ENCODE measurements at places on chromosomes 5 and 9.

DNA sequence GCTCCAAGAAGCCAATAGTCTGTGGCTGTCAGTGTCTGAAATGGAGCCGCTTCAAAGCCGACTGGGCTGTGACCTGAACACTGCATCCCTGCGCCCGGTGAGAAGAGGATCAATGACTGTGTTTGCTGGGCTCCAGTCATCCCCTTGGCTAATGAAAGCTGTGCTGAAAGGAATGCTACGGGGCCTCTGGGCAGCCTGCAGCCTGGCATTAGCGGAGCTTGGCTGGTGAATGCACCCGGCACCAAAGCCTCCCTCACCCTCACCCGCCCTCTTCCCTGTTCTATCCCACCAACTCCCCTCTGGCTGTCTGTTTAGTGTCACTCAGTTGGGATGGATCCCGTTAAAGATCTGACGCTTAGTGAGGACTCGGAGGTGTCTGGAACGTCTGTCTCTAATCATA is 355.3 kb downstream of the BNC2 start:
- no peak for DNase-seq

DNA sequence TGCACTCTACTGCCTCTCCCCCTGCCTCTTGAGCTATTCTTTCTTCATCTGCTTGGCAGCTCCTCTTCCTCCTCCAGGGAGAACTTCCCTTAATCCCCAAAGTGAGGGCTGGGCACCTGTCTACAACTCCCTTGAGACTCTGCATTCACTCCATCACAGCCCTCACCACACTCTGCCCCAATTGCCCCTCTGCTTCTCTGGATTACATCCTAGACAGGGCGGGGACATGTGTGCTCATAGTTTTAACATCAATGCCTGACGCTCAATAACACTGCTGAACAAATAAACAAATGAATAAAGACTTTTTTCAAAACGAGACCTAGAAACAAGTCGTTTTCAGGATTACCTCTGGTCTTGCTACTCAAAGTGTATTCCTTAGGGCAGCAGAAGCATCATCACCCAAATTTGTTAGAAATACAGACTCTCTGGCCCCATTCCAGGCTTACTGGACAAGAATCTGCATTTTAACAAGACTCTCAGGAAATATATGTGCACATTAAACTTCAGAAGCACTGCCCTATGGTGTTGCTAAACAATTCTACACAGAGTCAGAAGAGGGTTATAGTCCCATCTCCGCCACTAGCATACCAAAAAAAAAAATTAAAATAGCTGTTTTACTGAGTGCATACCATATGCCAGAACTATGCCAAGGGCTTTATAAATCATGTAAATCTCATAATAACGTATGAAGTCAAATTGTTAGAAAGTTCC is 115.6 kb downstream of the CDK5RAP2 start:
- DNase-seq = no peak

- no peak for DNase-seq
These were observed 174.3 kb upstream of the PIK3R1 start for GRCh38 chr5:68041293-68041692.

GRCh38 chr9:78047106-78047505 is 15.5 kb upstream of the GNAQ start:
- DNase-seq = no peak
